ENCODE measurements at places on chromosomes 13 and 19.

- DNase-seq: no peak
Observed at GRCh38 chr13:106701771-106702341, 133.9 kb upstream of the ARGLU1 start.

GRCh38 chr19:45947926-45948325 is 25.7 kb downstream of the NOVA2 start:
- no peak for DNase-seq

DNA sequence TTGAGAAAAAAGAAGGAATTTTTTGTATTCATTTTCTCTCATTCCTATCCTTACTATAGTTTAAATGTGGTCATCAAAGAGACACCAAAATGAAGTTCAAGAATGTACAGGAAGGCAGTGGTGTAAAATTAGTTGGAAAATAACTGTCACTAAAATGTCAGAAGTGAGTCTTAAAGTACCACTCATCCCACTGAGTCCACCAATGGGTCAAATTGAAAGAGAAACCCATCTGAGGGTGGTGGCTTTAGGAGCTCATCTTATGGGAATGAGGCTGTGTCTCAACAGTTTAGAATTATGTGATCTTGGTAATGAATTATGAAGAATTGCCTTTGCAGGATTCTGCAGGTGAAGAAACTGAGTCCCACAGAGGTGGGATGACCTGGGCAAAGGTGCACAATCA is 403.5 kb downstream of the FGF9 start:
- no peak for DNase-seq

DNA sequence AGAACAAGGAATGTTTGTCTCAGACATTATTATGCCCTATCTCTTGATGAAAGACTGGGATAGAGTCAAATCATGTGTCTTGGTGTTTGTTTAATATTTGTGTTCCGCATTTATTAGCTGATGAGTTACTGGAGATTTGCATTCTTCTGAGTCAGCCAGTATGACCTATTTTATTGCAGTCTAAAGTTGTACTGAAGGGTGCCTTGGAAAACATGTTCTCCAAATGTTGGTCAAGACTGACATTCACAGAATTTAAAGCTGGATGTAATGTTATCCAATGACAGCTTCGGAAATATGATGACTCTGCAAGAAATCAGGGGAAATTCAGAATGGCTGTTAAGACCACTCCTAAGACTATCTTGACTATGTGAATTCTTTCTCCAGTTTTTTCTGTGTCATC is 134.0 kb downstream of the KCNRG start:
- DNase-seq: no peak

- DNase-seq: no peak
Observed at GRCh38 chr13:111213964-111214726, 99.0 kb downstream of the ARHGEF7 start.

GRCh38 chr13:75345193-75345592 is 136.8 kb downstream of the TBC1D4 start:
- no peak for DNase-seq
